ENCODE measurements at places on chromosomes 12 and 14. TPM values are rescaled to one million over a fixed set of nuclear protein-coding genes. Genes with fewer than 3 reads are reported as not detected.

GRCh38 chr14:93546642-93547041 is 115.9 kb downstream of the UNC79 start:
- H3K4me1 ChIP-seq: no peaks in the 10 kb centered on the region
- H3K27me3 ChIP-seq: no peaks in the 10 kb centered on the region
- no peak for DNase-seq
- no peak overlapping the region for H3K27ac ChIP-seq

GRCh38 chr12:93403988-93404803 is 26.5 kb downstream of the NUDT4 start:
- H3K36me3 ChIP-seq: peaks cover 24% of the 10 kb centered on the region
- H3K27me3 ChIP-seq: no peaks in the 10 kb centered on the region
- no peak for DNase-seq
- no peaks in the 10 kb centered on the region for H3K4me1 ChIP-seq
- no peak overlapping the region for H3K4me3 ChIP-seq

DNA sequence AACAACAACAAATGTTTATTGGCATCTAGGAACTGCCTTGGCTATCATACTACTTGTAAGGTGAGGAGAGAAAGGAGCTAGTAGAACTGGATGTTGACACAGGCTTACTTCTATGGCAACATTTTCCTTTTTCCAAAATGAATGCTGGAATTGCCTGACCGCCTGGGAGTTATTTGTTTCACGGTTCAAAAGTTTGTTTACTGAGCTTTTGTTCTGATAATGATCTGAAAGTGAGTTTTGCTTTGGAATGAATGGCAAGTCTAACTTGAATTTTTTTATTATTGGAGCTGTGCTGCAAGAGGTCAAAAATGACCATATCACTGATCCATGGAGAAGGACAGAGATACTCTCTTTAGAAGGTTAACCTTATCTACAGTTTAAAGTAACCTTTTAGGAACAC is 183.5 kb upstream of the CAND1 start:
- no peaks in the 10 kb centered on the region for H3K27me3 ChIP-seq
- no peak overlapping the region for H3K27ac ChIP-seq
- no peaks in the 10 kb centered on the region for H3K36me3 ChIP-seq
- no peak for DNase-seq

- peaks cover 9% of the 10 kb centered on the region for H3K27me3 ChIP-seq
- H3K4me3 ChIP-seq: no peak overlapping the region
- H3K4me1 ChIP-seq: no peaks in the 10 kb centered on the region
- no peak overlapping the region for H3K27ac ChIP-seq
- no peaks in the 10 kb centered on the region for H3K36me3 ChIP-seq
Measured at GRCh38 chr12:1825382-1826102, 5.2 kb downstream of the LRTM2 start.

- no peaks in the 10 kb centered on the region for H3K36me3 ChIP-seq
- no peak overlapping the region for H3K4me3 ChIP-seq
- DNase-seq: no peak
- no peaks in the 10 kb centered on the region for H3K27me3 ChIP-seq
- no peak overlapping the region for H3K27ac ChIP-seq
Measured at GRCh38 chr14:78849952-78850351, 679.8 kb downstream of the NRXN3 start.

KRT82 gene
- not detected for polyA plus RNA-seq

DNA sequence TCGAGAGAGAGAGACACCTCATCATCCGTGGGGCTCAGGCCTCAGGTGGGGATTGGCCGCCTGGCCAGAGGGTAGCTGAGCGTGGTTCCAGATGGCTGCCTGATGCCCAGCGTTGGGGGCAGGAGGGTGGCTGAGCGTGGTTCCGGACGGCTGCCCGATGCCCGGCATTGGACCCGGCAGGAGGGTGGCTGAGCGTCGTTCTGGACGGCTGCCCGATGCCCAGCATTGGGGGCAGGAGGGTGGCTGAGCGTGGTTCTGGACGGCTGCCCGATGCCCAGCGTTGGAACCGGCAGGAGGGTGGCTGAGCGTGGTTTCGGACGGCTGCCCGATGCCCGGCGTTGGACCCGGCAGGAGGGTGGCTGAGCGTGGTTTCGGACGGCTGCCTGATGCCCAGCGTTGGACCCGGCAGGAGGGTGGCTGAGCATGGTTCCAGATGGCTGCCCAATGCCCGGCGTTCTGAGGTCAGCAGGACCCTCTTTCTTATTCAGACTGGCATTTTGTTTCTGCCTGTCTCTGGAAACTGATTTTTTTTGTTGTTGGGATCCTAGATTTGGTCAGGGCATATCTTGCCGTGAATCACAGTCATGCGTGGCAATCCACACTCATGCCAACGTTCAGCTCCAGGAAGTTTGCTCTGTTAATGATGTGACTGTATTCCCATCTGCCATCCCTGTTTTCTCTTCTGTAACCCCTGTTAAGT is 40.7 kb downstream of the GALNT9 start:
- H3K4me3 ChIP-seq: no peak overlapping the region
- H3K36me3 ChIP-seq: no peaks in the 10 kb centered on the region
- no peaks in the 10 kb centered on the region for H3K27me3 ChIP-seq
- no peaks in the 10 kb centered on the region for H3K4me1 ChIP-seq
- DNase-seq: no peak

- 0 out of 2 replicates have a peak overlapping the region, but pooled peaks have one; percentile 6 for H3K4me3 ChIP-seq
- H3K36me3 ChIP-seq: no peaks in the 10 kb centered on the region
- H3K27ac ChIP-seq: no peak overlapping the region
- DNase-seq: no peak
- H3K27me3 ChIP-seq: peaks cover 16% of the 10 kb centered on the region
- peaks cover 5% of the 10 kb centered on the region for H3K4me1 ChIP-seq
Measured at GRCh38 chr12:54418441-54419087, 502 bp downstream of the ITGA5 start.

DNA sequence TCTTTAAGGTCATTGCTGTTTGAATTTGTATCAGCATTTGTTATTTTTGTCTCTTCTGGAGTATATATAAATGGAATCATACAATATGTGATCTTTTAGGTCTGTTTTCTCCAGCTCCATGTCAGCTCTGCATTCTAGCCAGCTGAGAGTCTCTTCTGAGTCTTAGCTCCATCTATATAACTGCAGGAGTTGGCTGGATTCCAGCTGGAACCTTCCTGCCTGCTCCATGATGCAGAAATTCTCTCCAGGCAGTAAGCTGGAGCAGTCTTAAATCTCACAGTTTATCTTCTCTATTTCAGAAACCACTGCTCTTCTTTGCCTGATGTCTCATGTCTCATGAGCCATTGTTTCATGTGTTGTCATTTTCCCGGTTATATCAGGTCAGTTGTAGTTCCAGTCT is 827.6 kb downstream of the NRXN3 start:
- H3K36me3 ChIP-seq: no peaks in the 10 kb centered on the region
- DNase-seq: no peak
- H3K4me1 ChIP-seq: no peaks in the 10 kb centered on the region
- H3K4me3 ChIP-seq: no peak overlapping the region
- H3K27ac ChIP-seq: no peak overlapping the region

ANKRD33 gene
- not detected for polyA plus RNA-seq

RIPK3 gene
- polyA plus RNA-seq: 7.5 TPM

VASH1 gene
- polyA plus RNA-seq: 0.52 TPM

SLC38A2 gene
- 68.1 TPM for polyA plus RNA-seq

ITGB7 gene
- 304 TPM for polyA plus RNA-seq

CCDC197 gene
- polyA plus RNA-seq: not detected

B3GNT4 gene
- polyA plus RNA-seq: 0.95 TPM

- no peak overlapping the region for H3K4me3 ChIP-seq
- no peak for DNase-seq
- no peaks in the 10 kb centered on the region for H3K36me3 ChIP-seq
- H3K4me1 ChIP-seq: peaks cover 8% of the 10 kb centered on the region
- no peak overlapping the region for H3K27ac ChIP-seq
Measured at GRCh38 chr14:103071544-103072251, 12.3 kb upstream of the LBHD2 start.

DNA sequence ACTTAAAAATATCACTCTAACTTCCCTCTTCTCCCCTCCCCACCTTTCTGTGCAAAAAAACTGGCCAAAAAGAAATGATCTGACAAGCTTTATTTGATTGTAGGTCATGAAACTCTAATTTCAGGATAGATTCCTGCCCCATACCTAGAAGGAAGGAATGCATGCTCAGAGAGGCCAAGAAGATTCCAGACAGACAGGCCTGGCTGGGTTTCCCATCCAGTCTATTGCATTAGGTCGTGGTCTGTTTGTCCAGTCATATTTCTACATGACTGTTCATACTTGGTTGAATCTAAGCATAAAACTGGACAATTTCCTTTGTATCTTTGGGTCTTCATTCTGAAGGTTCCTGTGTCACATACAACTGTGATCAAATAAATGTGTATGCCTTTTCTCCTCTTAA is 20.0 kb upstream of the SLC15A5 start:
- H3K27ac ChIP-seq: no peak overlapping the region
- H3K4me3 ChIP-seq: no peak overlapping the region
- H3K27me3 ChIP-seq: no peaks in the 10 kb centered on the region
- H3K36me3 ChIP-seq: no peaks in the 10 kb centered on the region

VPS37B gene
- 52.6 TPM for polyA plus RNA-seq

HOXC6 gene
- not detected for polyA plus RNA-seq

CACNA2D4 gene
- 0.66 TPM for polyA plus RNA-seq

DNA sequence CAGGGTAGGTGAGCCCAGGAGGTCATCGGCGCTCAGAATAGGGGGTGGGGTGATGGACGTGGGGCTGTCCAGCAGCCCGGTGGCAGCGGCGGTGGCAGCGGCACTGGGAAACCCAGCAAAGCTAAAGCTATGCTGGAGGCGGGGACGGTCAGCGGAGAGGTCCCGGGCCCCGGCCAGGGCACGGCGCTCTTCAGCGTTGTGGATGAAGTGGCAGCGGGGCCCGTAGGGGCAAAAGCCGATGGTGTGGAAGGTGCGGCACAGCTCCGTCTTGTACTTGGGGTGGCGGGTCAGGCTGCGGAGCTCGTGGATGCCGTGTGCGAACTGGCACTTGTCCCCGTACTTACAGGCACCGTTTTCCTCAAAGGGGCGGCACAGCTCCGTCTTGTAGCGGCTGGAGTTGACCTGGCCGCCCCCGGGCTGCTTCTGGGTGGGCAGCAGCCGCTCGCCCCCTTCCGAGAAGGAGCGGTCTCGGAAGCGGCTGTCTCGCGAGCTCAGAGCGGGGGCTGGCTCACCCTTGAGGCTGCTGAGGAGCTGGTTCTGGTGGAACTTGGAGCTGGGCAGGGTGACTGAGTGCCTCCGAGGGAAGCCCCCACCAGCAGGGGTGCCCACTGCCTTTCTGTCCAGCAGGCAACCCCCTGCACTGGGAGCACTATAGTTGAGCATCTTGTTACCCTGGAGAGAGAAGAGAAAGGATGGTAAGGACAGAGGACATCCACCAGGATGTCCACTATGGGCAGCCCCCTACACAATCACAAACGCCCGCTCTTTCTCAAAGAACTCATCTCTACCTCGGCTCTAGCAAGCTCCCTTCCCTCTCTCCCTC is 2.8 kb downstream of the ZFP36L1 start:
- DNase-seq: no peak
- no peaks in the 10 kb centered on the region for H3K27me3 ChIP-seq
- peaks cover 13% of the 10 kb centered on the region for H3K36me3 ChIP-seq
- peak overlapping the region; percentile 100 for H3K27ac ChIP-seq
- H3K4me3 ChIP-seq: peak overlapping the region; percentile 97

GRCh38 chr12:14514946-14515345 is 52.7 kb downstream of the PLBD1 start:
- H3K36me3 ChIP-seq: no peaks in the 10 kb centered on the region
- H3K4me1 ChIP-seq: no peaks in the 10 kb centered on the region
- H3K27ac ChIP-seq: no peak overlapping the region
- H3K4me3 ChIP-seq: no peak overlapping the region
- no peaks in the 10 kb centered on the region for H3K27me3 ChIP-seq
- no peak for DNase-seq

- H3K36me3 ChIP-seq: peaks cover 6% of the 10 kb centered on the region
- no peak overlapping the region for H3K4me3 ChIP-seq
- no peaks in the 10 kb centered on the region for H3K4me1 ChIP-seq
- no peak overlapping the region for H3K27ac ChIP-seq
- no peaks in the 10 kb centered on the region for H3K27me3 ChIP-seq
Measured at GRCh38 chr12:132117558-132117875, 26.6 kb downstream of the DDX51 start.

DNA sequence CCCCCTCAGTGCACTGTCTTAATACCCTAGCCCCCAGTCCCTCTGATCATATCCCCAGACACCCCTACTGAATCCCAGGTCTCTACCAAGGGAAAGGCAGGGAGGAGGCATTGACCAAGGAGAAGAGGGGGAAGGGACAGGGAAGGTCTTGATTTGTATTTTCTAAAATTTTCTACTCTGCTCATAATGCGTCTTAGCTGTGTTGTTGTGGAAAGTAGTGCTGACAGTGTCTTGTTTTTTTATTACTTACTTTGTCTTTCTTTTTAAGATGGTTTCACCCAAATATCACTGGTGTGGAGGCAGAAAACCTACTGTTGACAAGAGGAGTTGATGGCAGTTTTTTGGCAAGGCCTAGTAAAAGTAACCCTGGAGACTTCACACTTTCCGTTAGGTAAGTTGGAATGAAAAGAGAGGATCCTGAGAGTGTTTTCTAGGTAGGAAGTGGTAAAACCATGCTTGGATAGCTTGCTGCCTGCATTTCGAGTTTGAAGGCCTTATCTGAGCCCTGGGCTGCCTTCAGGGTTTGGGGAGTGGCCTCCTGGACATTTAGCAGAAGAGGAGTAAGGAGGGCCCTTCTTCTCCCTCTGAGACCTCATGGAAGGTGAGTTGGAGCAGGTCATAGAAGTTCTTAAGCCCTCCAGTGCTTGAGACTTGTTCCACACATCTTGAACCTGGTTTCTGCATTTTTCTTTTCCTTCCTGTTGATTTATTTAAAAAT is 27.4 kb downstream of the PTPN11 start:
- DNase-seq: no peak
- H3K27me3 ChIP-seq: no peaks in the 10 kb centered on the region

DNA sequence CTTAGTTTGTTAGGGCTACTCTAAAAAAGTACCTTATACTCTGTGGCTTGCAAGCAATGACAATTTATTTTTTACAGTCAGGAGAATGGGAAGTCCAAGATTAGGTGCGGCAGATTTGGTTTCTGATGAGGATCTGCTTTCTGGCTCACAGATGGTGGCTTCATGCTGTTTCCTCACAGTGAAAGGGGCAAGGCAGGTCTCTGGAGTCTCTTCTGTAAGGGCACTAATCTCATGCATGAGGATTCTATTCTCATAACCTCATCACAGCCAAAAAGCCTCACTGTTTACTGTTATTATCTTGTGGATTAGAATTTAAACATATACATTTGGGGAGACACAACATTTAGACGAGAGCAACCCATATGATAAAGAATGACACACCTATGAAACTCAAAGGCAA is 1957.4 kb upstream of the SEL1L start:
- no peak overlapping the region for H3K27ac ChIP-seq
- no peak overlapping the region for H3K4me3 ChIP-seq
- H3K27me3 ChIP-seq: no peaks in the 10 kb centered on the region
- H3K36me3 ChIP-seq: no peaks in the 10 kb centered on the region
- no peaks in the 10 kb centered on the region for H3K4me1 ChIP-seq

DNA sequence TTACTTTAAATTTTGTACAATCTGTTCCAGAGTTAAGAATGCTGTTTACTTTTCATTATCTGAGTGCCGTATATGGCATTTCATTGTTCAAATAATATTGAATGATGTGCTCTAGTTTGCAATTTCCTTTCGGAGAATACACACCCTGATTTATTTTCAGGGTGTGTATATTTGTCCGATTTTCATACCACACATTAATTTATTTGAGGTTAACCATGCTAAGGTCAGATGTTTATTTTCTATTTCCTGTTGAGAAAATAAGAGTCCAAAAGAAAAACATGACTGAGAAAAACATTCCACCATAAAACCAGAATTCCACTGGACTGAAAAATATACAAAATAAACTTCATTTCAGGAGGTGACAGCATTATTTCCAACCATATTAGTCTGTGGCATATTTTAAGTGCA is 64.2 kb upstream of the OVCH1 start:
- no peak overlapping the region for H3K4me3 ChIP-seq
- no peaks in the 10 kb centered on the region for H3K4me1 ChIP-seq
- no peak for DNase-seq
- no peak overlapping the region for H3K27ac ChIP-seq
- no peaks in the 10 kb centered on the region for H3K27me3 ChIP-seq

Measured in GM12878 (cell line).